ENCODE measurements at places on chromosomes 5 and 9. TPM values are rescaled to one million over a fixed set of nuclear protein-coding genes. Genes with fewer than 3 reads are reported as not detected.

DNA sequence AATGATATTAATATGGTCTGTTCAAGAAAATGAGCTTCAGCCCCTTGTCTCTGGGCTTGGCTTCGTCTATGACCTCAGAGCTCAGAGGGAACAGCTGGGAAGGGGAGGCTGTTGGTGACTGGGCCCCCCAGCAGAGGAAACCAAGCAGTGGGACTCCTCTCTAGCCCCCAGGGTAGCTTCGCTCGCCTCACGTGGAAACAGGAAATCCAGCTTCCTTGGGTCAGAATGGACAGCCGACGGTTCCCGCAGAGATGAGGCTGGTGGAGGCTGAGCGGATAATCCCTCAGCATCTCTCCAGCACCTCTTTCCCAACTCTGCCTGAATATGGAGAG lies 37.2 kb upstream of the ICE1 start:
- no peaks in the 10 kb centered on the region for H3K27me3 ChIP-seq
- H3K27ac ChIP-seq, result no peak overlapping the region
- H3K36me3 ChIP-seq, result no peaks in the 10 kb centered on the region
- no peaks in the 10 kb centered on the region for H3K4me1 ChIP-seq
- DNase-seq, result no peak

DNA sequence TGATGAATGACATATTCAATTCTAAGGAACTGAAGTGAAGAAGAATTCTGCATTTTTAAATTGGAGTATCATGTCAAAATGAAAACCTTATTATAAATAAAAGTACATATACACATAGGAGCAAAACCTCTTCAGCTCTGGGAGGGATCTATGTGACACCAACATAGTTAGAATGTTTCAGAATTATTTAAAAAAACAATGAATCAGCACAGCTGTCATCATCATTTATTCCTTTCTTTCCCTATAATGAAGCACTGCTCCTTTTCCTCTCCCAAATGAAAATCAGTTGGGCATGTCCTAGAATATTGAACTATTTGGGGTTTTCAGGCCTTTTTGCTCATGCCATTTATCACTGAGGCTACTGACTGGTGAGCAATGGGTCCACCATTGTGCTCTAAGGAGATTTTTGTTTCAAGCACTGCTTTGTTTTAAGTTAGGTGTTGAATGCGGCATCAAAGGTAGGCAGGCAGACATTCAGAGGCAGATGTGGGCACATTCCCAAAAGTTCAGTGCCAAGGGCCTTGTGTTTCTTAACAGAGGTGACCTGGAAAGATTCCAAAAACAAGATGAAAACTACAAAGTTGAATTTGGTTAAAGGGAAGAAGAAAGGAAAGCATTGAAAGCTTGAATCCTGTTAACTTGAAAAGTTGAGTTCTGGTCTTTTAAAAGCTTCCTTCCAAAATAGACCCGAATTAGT lies 126.4 kb upstream of the ADAMTSL1 start:
- no peaks in the 10 kb centered on the region for H3K4me1 ChIP-seq
- H3K36me3 ChIP-seq, result no peaks in the 10 kb centered on the region
- no peaks in the 10 kb centered on the region for H3K27me3 ChIP-seq
- no peak overlapping the region for H3K27ac ChIP-seq
- H3K4me3 ChIP-seq, result no peak overlapping the region

The DIRAS2 gene
- 0.16 TPM for total RNA-seq

- H3K4me3 ChIP-seq, result no peak overlapping the region
- H3K4me1 ChIP-seq, result no peaks in the 10 kb centered on the region
- H3K27ac ChIP-seq, result no peak overlapping the region
- H3K36me3 ChIP-seq, result no peaks in the 10 kb centered on the region
Measured at GRCh38 chr5:146867996-146868708, 10.4 kb downstream of the PPP2R2B start.

DNA sequence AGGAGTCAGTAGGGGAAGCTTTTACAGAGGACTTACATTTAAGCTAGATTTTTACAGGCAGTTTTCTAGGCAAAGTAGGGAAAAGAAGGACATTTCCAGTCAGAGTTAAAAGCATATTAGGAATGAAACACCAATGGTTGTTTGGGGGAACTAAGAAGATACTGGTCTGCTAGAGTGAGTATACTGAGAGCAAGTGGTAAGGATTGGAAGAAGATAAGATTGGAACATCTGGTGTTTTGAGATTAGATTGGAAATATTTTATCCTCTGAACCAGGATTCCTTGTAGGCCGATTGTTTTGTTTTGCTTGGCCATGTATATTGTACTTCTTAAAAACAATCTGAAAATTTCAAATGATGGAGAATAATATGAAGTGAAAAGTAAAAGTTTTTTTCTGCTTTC lies 7.7 kb downstream of the FBXO38 start:
- H3K4me1 ChIP-seq, result peaks cover 41% of the 10 kb centered on the region
- no peaks in the 10 kb centered on the region for H3K27me3 ChIP-seq
- H3K27ac ChIP-seq, result no peak overlapping the region
- DNase-seq, result no peak

The KLF9 gene
- 76.7 TPM for total RNA-seq

The ZBTB34 gene
- 3.5 TPM for total RNA-seq

DNA sequence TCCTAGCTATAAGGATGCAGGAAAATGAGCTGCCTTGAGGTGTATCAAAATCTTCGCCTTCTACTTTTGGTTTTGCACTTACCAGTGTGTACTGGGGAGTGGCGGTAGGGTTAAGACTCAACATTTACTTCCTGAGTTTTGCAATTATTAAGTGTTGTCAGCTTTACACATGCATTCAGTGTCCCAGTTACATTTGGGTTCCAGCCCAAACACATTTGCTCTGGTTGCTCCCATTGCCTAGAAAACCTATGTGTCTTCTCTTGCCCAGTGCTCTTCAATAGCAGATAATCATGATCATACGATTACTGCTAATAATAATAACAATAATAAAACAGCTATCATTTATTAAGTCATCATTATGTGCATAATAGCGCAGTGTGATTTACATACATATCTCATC lies 241.5 kb upstream of the PAPPA start:
- H3K4me1 ChIP-seq, result peaks cover 5% of the 10 kb centered on the region
- no peaks in the 10 kb centered on the region for H3K36me3 ChIP-seq
- H3K4me3 ChIP-seq, result no peak overlapping the region

GRCh38 chr5:36573438-36573837 lies 33.0 kb upstream of the SLC1A3 start:
- no peak for DNase-seq
- no peak overlapping the region for H3K27ac ChIP-seq
- H3K4me1 ChIP-seq, result no peaks in the 10 kb centered on the region
- no peaks in the 10 kb centered on the region for H3K36me3 ChIP-seq
- H3K4me3 ChIP-seq, result no peak overlapping the region

The SH3PXD2B gene
- 13.9 TPM for total RNA-seq

DNA sequence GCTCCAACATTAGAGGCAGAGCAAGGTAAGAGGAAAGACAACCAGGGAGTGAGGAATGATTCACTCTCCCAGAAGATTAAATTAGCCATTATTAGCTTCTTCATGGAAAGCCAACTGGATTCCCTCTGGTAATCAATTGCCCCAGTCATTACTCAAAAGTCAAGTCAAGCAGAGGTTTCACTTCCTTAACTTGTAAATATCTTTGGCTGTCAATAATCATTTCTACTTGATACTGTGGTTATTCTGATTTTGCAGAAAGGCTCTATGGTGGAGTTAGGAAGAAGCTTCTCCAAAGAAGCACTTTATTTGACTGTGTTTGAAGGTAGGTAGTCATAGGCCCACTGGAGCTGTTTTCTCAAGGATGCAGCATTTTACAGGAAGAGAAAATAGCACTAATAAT lies 78.0 kb downstream of the JAKMIP2 start:
- H3K4me1 ChIP-seq, result no peaks in the 10 kb centered on the region
- H3K27me3 ChIP-seq, result no peaks in the 10 kb centered on the region
- no peak overlapping the region for H3K4me3 ChIP-seq
- no peak for DNase-seq
- H3K36me3 ChIP-seq, result no peaks in the 10 kb centered on the region
- no peak overlapping the region for H3K27ac ChIP-seq

GRCh38 chr9:22088717-22089061 lies 79.6 kb upstream of the CDKN2B start:
- no peak for DNase-seq
- no peaks in the 10 kb centered on the region for H3K27me3 ChIP-seq
- no peaks in the 10 kb centered on the region for H3K4me1 ChIP-seq
- H3K27ac ChIP-seq, result no peak overlapping the region
- H3K4me3 ChIP-seq, result no peak overlapping the region

The ORM2 gene
- total RNA-seq, result not detected

- DNase-seq, result no peak
- H3K4me1 ChIP-seq, result peaks cover 95% of the 10 kb centered on the region
- H3K27me3 ChIP-seq, result no peaks in the 10 kb centered on the region
- H3K4me3 ChIP-seq, result no peak overlapping the region
Measured at GRCh38 chr5:172692981-172693380, 51.9 kb downstream of the NEURL1B start.

DNA sequence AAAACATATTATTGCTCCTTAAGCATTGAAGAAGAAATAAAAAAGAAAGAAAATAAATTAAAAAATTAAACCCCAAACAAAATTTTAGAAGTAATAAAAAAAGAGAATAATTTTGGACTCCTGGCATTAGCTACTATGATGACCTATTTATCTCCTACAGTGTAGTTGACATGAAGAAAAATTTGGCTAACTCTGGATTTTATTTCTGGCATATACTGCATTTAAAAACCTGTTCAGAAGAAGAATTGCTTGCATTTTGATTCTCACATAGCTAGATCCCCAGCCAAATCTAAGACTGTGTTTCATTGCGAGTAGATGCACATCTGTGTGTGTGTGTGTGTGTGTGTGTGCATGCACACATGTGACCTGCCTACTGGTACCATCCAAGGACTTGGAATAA lies 30.1 kb upstream of the GABRG2 start:
- no peak for DNase-seq
- no peak overlapping the region for H3K4me3 ChIP-seq
- H3K36me3 ChIP-seq, result no peaks in the 10 kb centered on the region
- H3K4me1 ChIP-seq, result no peaks in the 10 kb centered on the region

GRCh38 chr9:5839572-5839902 lies 6.6 kb upstream of the ERMP1 start:
- H3K27me3 ChIP-seq, result no peaks in the 10 kb centered on the region
- H3K4me1 ChIP-seq, result no peaks in the 10 kb centered on the region
- H3K4me3 ChIP-seq, result no peak overlapping the region
- no peaks in the 10 kb centered on the region for H3K36me3 ChIP-seq
